Activated CD4-positive, alpha-beta T cell treated with anti-CD3 and anti-CD28 coated beads, Interleukin-2, amount 50 U/mL, for 48 hours (primary cell): ENCODE measurements at places on chromosomes 6 and 20.
A peak's percentile ranks its signal among the peaks of the same experiment; 100 is the strongest.

- peak; percentile 16 for DNase-seq
Observed at GRCh38 chr6:12208190-12208589, 82.0 kb upstream of the EDN1 start.

GRCh38 chr6:36383606-36384005 is 3.9 kb downstream of the ETV7 start:
- DNase-seq: peak; percentile 20

- no peak for DNase-seq
Observed at GRCh38 chr20:1102016-1102415, 16.4 kb upstream of the PSMF1 start.

DNA sequence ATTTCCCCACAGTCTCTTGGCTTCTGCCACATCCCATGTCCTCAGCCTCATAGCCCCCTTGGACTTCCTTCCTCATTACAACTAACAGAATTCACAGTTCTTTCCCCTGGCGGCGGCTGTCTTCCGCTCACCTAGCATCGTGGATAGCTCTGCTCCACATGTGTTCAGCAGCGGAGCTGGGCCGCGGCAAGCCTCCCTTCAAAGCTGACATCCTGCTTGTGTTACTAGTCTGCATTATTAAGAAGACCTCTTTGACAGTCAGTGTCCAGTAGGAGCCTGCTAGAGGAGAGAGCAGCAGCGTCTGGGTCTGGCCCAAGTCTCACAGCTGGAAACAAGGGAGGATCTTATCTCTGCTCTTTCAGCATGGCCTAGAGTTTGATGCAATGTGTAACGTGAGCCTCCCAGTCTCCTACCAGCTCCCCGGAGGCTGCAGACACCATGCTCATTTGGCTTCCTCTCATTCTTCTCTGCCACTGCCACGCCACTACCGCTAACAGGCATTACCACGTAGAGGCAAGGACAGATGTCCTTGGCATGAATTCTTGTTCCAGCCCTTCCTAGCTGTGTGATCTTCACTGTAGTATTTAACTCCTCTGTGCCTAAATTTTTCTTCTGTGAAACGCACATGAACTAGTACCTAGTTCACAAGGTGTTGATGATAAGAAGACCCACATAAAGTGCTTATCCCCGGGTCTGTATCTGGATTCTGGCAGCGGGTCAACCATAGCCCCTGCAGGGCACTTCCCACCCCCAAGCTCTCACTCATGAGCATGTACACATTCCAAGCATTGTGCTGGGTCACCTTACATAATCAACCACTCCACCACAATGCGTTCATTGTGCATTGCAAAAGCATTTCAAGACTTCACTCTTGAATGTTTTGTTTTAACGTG is 107.1 kb upstream of the BACH2 start:
- no peak for DNase-seq

DNA sequence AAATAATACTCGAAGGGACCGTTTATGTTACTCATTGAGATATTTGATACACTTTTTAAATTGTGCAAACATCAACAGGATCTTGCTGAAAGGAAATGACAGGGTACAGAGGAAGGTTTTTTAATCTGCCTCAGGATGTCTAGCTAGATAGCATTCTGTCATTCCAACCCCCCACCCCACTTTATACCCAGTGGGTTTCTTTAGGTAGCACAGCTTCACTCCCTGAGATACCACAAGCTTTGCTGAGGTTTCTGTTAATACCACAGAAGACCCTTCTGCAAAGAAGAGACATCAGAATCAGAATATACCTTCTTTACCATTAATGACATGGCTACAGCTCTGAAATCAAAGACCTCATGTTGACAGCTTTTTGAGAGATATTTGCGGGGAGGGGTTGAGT is 1.3 kb downstream of the PHACTR2 start:
- no peak for DNase-seq

- no peak for DNase-seq
Observed at GRCh38 chr20:40291493-40292135, 397.4 kb downstream of the MAFB start.

GRCh38 chr20:45058168-45058850 is 42.6 kb downstream of the KCNS1 start:
- DNase-seq: no peak

- no peak for DNase-seq
Observed at GRCh38 chr6:163038317-163038716, 310.5 kb downstream of the PACRG start.

DNA sequence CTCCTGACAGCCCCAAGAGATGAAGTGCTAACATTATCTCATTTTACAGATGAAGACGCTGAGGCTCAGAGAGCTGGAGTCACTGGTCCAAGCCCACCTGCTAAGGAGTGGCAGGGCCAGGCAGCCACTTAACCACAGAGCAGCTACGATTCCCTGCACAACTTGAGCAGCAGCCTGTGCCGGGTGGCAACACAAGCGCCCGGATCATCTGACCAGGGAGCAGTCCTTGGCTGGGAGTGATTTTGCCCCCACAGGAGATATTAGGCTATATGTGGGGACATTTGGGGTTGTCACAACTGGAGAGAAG is 93.2 kb upstream of the PTPN1 start:
- DNase-seq: no peak

DNA sequence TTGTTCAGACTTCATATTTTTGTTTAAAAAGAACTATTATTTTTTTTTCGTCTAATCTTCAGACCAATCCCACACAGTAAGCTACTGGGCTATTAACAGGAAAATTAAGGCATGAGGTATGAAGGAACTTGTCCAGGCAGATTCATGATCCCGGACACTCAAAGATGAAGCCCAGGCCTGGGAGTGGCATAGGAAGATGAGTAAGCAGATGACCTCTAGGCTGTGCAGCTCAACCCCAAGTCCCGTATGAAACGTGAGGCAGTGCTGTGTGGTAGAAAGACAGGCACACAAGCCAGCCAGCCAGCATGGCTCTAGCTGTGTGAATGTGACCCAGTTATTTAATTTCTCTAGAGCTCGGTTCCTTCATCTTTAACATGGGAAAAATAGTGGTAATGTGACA is 231.9 kb downstream of the CLIC5 start:
- no peak for DNase-seq

DNA sequence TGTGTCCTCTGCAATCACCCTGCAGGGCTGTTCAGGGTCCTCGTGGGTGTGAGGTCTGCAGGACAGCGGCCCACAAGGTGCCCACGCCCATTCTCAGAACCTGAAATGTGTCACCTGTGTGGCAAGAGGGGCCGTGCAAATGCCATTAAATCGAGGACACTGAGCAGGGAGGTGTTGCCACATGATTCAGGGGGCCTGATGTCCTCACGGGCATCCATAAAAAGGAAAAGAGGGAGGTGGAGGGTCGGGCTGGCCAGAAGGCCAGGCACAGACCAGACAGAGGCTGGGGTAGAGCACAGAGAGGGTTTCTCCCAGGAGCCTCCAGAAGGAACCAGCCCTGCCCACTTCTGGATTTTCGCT is 239.6 kb downstream of the ERMARD start:
- DNase-seq: no peak

DNA sequence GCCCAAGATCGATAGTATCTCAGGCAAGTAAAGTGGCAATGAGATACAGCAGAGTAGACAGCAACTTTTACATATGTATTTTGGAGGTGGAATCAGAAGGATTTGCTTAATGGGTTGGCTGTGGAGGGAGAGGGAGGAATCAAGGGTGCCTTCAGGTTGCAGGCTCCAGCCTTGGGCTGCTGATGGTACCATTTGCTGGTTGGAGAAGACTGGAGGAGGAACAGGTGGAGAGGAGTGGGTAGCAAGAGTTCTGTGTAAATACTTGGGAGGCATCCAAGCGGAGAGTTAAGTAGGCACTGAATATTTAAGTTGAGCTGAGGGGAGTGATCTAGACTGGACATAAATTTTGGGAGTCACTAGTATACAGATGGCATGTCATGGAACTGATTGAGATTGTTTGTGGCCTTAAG is 5.2 kb downstream of the BICRAL start:
- DNase-seq: no peak
